ENCODE measurements at places on chromosomes 6 and 20.

- DNase-seq = no peak
Observed at GRCh38 chr20:10670501-10671220, 3.1 kb downstream of the JAG1 start.

DNA sequence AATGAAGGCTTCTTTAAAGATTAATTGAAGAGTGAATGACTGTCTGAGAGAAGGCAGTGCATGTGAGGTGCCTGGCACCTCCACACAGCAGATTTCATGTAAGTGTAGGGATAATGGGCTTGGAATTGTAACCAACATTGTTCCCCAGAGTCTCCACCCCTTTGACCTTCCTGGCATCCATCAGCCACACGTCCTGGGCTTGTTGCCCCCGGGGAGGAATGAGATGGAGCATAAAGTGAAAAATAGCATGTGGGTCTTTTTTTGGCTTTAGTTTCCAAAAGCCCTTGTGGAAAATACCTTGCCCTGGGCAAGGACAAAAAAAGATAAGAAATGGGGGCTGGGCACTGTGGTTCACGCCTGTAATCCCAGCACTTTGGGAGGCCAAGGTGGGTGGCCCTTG is 242.2 kb upstream of the ECI2 start:
- no peak for DNase-seq

DNA sequence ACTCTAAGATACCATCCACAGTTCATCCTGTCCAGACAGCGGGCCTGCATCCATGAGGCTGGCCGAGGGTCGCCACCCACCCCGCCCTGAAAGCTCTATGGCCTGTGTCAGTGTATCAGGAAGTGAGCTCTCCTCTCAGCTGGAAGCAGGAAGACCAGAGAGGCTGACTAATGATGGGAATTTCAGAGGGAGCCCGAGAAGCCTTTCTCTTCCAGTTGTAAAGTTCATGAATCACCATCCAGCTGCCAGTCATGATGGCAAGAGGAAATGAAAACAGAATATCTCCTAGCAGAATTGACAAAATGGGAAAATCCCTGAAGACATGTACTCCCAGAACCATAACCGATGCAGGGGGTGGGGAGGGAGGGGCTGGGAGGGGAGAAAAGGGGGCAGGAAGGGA is 109.6 kb upstream of the RPS6KA2 start:
- no peak for DNase-seq

DNA sequence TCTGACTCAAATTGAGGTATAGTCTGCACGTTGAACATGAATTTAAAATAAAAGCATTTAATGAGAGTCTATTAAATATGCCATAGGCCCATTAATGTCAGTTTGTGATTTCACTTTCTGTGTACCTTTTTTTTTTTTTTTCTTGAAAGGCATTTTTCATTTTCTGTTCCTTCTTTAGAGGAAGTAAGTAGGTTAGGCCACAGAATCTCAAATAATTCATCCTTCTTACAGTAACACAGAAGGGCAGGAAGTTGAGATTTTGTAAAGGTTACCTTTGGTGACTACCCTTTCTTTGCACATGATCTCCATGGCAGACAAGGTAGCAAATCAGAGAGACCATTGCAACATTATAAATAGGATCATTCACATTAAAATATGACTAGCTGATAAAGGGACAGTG is 9.6 kb downstream of the L3MBTL3 start:
- DNase-seq = no peak

DNA sequence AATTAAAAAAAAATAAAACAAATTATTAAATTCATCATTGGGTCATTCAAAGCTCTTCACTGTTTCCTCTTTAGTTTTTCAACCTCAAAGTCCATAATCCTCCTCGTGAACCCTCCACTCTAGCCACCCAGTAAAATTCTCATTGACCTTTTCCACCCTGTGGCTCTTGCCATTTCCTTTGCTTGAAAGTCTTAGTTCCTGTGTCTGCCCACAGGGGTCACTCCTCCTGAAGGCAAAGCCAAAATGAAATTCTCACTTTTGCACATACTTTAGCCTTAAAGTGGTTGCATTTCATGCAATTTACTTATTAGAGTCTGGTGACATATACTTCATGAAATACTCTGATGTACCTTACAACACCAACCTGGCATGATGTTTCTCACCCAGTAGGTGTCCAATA is 263.7 kb downstream of the BMP2 start:
- no peak for DNase-seq

DNA sequence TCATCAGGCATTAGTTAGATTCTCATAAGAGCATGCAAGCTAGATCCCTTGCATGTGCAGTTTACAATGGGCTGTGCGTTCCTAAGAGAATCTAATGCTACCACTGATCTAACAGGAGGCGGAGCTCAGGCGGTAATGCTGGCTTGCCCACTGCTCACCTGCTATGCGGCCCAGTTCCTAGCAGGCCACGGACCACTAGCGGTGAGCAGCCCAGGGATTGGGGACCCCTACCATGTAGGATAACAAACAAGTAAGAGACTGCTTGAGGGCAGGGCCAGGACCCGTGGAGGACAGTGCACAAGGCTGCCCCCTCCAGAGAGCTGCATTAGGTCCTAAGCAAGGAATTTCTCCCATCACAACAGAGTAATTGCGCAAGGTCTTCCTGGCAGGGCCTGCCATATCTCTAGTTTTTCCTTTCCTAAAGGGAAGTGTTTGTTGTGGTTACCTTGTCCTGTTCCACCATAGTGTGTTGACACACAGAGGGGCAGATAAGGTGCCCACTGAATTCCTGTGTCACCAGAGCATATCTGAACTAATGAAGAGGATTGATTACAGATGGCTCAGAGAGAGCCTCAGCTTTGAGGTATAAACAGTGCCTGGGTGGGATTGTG is 58.0 kb downstream of the PACRG start:
- no peak for DNase-seq

- DNase-seq = no peak
Observed at GRCh38 chr6:10338151-10338550, 76.7 kb downstream of the TFAP2A start.

DNA sequence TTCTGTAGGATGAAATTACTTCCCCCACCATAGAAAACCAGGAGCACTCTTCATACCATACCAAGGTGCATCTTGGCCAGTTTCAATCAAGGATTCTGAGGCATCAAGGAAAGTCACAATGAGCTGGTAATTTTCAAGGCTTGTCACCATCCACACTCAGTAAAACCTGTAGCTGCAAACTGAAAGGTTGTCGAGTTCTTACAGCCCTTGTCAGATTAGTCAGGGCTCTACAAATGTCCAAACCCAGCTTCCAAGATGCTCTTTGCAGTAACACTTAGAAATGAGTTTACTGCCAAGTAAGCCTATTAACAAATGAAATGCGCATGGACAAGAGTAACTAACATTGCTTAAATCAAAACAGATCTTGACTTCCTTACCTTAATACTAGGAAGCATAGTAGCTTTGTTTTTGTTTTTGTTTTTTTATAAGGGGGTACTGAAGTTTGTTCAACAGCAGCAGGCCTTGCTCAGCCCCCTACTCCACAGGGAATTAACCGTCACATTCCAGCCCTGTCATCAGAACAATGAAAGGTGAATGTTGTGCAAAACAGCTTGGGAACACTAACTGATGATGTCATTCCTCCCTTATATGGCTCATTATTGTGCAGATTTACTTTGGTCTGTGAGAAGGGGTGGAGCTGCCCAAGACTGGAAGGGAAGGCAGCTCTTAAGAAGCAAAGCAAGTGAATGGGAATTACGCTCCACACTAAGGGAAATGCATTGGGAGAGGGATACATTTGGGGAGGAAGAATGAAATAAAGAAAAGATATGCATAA is 49.9 kb upstream of the TMEM30A start:
- no peak for DNase-seq

- DNase-seq = no peak
Observed at GRCh38 chr6:29776684-29777083, 50.9 kb upstream of the HLA-G start.

- DNase-seq = no peak
Observed at GRCh38 chr6:136782021-136782770, 10.1 kb downstream of the MAP3K5 start.

GRCh38 chr6:100573166-100573565 is 108.4 kb upstream of the SIM1 start:
- no peak for DNase-seq

- DNase-seq = no peak
Observed at GRCh38 chr20:13159889-13160288, 61.2 kb upstream of the ISM1 start.

- DNase-seq = no peak
Observed at GRCh38 chr20:46128310-46129151, 10.4 kb downstream of the CD40 start.

GRCh38 chr6:166465003-166465399 is 82.3 kb upstream of the MPC1 start:
- DNase-seq = no peak
